Stimulated activated CD4-positive, alpha-beta T cell treated with anti-CD3 and anti-CD28 coated beads, Interleukin-1b, Interleukin-23, amount 100 ng/mL, for 1 hour (primary cell): ENCODE measurements at places on chromosomes 16 and 17.

DNA sequence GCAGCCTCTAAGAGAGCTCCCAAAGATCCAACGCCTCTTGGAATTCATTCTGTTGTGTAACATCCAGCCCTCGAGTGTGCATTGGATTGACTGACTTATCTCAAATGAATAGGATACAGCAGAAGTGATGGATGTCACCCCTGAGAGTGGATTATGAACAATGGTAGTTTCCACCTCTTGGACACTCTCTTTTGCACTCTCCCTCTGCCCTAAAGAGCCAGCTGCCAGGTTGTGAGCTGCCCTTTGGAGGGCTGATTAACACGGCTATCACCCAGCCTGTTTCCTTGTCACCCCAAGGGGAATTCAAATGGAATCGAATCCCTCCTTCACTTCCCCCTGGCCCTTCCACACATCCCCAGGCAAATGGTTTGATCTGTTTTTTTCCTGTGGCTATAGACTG lies 21.2 kb upstream of the HAPSTR1 start:
- DNase-seq, result no peak

DNA sequence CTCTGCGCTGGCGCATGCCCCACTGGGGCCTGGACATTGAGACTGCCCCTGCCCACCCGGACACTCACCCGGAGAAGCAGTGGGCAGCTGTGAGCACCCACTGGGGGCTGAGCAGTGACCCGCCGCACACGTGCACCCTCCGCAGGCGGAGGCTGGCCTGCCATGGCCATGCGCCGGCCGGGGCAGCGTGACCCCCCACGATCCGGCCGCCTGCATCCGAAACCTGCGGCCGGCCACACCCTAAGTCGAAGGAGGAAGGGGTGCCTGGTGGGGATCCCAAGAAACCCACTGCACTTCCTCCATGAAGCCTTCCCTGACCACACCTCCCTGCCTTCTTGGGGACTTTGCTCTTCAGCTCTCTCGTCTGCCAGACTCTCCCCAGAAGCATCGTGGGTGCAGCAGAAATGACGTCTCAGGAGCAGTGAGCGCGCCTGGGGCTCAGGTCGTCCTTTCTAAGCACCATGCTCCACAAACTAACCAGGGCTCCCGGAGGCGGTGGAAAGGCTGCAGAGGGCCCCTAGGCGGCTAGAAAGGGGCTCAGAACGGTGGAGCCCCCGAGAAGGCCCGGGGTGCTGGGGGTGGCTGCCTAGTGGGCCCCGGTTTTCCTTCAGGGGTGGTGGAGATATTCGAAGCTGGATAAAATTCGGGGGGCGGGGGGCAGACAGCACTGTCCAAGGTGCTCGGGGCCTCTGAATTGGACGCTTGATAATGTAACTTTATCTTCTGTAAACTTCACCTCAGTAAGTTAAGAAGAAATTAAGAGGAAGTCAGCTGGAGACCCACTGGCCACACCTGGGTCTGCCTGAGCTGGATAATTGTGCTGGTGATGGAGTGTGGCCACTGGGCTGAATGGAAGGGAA lies 1.5 kb downstream of the TPSG1 start:
- no peak for DNase-seq

- DNase-seq, result peak; percentile 2
These were observed 124.1 kb downstream of the PRKCA start for GRCh38 chr17:66426397-66427033.

DNA sequence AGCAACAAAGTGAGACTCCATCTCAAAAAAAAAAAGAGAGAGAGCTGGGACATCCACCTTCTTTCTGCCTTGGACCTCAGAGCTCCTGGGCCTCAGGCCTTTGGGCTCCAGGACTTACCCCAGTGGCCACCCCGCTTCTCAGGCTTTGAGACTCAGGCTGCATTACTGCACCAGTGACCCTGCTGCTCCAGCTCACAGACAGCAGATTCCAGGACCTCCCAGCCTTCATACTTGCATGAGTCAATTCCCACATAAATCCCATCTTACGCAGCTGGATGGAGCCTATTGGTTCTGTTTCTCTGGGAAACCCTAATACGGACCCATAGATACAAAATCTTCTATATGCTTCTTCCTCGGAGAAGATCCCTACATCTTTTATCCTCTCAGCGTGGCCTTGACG lies 2.1 kb upstream of the CEP295NL start:
- no peak for DNase-seq

DNA sequence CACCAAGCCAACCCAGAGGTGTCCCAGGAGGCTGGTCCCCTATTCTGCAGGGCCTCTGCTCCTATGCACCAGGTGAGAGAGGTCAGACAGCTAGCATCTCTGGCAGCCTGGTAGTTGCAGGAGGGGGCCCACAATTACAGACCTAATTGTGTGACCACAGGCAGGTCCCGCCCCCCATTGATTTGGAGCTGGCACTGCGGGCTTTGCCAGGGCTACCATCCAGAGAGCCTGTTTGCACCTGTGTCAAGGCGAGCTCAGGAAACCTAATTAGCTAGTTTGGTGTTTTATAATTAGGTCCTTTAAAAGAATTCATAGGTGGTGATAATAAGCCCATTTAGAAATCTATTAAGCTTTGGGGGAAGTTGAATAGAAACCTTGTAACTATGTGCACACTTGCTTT lies 90.2 kb downstream of the MRM1 start:
- DNase-seq, result no peak

GRCh38 chr17:41334385-41335305 lies 16.0 kb downstream of the KRT33A start:
- no peak for DNase-seq

DNA sequence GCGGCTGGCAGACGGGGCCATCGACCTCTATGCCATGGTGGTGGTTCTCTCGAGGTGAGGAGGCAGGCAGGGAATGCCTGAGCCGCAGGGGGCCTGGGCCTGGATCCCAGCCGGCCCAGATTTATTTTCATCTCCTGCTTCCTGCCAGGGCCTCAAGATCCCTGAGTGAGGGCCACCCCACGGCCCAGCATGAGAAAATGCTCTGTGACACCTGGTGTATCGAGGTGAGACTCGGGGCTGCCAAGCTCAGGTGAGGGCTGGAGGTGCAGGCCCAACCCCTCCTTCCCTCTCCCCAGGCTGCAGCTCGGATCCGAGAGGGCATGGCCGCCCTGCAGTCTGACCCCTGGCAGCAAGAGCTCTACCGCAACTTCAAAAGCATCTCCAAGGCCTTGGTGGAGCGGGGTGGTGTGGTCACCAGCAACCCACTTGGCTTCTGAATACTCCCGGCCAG lies 4.9 kb downstream of the ACADVL start:
- DNase-seq, result no peak
